Stimulated activated CD8-positive, alpha-beta memory T cell treated with anti-CD3 and anti-CD28 coated beads, Interleukin-4, amount 100 ng/mL, for 48 hours (primary cell): ENCODE measurements at places on chromosomes 1 and 21.

GRCh38 chr1:53331446-53332185, 3.7 kb upstream of the LRP8 start:
- DNase-seq = no peak

GRCh38 chr1:231091831-231092301, 51.8 kb upstream of the FAM89A start:
- peak; percentile 71 for DNase-seq

- DNase-seq = peak; percentile 44
These were observed 234.6 kb upstream of the IRF2BP2 start for GRCh38 chr1:234844479-234845031.

- DNase-seq = no peak
These were observed 36.5 kb downstream of the FHAD1 start for GRCh38 chr1:15283526-15283925.

- DNase-seq = no peak
These were observed 31.6 kb upstream of the TENT5C start for GRCh38 chr1:117574161-117574835.

DNA sequence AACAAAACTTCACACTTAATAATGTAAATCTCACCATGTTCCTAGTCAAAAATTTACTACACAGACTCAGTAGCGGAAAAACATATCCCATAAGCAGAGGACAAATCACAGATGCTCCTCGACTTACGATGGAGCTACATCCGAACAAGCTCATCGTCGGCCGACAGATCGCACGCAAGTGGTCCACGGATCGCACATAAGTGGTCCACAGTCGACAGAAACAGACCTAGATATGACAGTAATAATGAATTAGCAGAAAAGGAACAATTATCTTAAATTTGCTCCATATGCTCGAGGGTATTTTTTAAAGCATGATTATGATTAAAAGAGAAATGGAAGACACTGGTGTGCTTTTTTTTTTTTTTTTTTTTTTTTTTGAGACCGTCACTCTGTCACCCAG, 36.3 kb downstream of the WDR4 start:
- no peak for DNase-seq

DNA sequence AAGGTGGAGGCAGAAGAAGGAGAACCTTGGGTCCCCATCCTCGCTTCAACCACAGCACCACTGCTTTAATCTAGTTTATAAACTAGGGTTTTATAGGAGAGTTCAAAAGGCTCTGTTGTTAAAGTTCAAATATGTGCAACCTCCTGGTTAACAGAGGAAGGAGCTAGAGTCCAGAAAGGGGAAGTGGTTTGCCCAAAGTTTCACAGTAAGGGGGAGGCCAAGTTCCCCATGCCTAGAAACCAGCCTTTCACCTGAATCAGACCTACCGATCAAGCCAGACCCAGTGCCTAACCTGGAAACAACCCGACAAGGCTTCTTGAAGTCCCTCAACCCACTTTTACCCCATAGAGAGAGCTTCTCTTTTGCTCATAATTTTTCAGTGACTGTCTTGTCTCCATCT, 106.5 kb downstream of the PLPP3 start:
- DNase-seq = no peak

GRCh38 chr1:234582681-234583301, 27.2 kb downstream of the IRF2BP2 start:
- no peak for DNase-seq
